ENCODE measurements at places on chromosomes 2 and 18. TPM values are rescaled to one million over a fixed set of nuclear protein-coding genes. Genes with fewer than 3 reads are reported as not detected.
A peak's percentile ranks its signal among the peaks of the same experiment; 100 is the strongest.

- no peak overlapping the region for H3K4me3 ChIP-seq
- DNase-seq: no peak
- H3K27ac ChIP-seq: no peak overlapping the region
- H3K27me3 ChIP-seq: no peaks in the 10 kb centered on the region
- no peaks in the 10 kb centered on the region for H3K36me3 ChIP-seq
These were observed 246.0 kb upstream of the KCNJ3 start for GRCh38 chr2:154452471-154452870.

- H3K27ac ChIP-seq: no peak overlapping the region
- H3K4me1 ChIP-seq: no peaks in the 10 kb centered on the region
- no peak for DNase-seq
- no peaks in the 10 kb centered on the region for H3K36me3 ChIP-seq
- H3K27me3 ChIP-seq: no peaks in the 10 kb centered on the region
These were observed 344.3 kb upstream of the KYNU start for GRCh38 chr2:142533177-142533576.

DNA sequence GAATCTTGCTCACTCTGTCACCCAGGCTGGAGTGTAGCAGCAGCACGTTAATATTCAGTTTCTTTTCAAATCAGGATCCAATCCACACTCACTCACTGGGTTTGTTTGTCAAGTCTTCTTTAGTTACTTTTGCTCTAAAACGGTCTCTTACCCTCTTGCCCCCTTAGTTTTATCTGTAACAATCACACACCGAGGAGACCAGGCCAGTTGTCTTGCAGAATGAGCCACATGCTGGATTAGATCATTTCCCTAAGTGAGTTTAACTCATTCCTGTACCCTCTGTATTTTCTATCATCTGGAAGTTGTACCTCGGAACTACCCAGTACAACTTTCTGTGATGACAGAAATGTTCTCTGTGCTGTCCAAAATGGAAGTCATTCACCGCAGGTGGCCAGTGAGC lies 20.7 kb upstream of the TOGARAM2 start:
- no peak for DNase-seq
- H3K4me3 ChIP-seq: no peak overlapping the region
- H3K27me3 ChIP-seq: no peaks in the 10 kb centered on the region
- H3K27ac ChIP-seq: no peak overlapping the region
- no peaks in the 10 kb centered on the region for H3K36me3 ChIP-seq

IL18R1 gene
- 1.1 TPM for total RNA-seq

DNA sequence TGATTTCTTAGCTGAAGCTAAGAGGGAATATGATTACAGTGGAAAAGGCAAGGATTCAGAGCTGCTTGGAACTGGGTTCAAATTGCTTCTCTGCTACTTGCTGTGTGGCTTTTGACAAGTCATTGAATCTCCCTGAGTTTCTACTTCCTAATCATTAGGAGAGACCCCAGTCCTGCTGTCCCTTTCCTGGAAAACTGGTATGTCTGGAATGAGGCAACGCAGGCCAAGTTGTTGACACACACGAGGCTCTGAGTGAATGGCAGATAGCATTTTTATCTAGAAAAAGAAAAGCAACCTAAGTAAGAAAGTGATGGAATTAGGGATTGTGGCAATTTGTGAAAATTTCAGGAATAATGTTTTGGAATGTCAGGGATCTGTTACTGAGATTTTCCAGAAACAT lies 123.6 kb downstream of the LPIN1 start:
- no peak overlapping the region for H3K27ac ChIP-seq
- no peak for DNase-seq
- H3K27me3 ChIP-seq: no peaks in the 10 kb centered on the region
- H3K36me3 ChIP-seq: no peaks in the 10 kb centered on the region
- peaks cover 7% of the 10 kb centered on the region for H3K4me1 ChIP-seq
- no peak overlapping the region for H3K4me3 ChIP-seq

- no peaks in the 10 kb centered on the region for H3K36me3 ChIP-seq
- DNase-seq: no peak
- H3K27ac ChIP-seq: peak overlapping the region; percentile 73
- no peak overlapping the region for H3K4me3 ChIP-seq
These were observed 282.6 kb upstream of the FN1 start for GRCh38 chr2:215718436-215718835.

- H3K27ac ChIP-seq: no peak overlapping the region
- H3K36me3 ChIP-seq: no peaks in the 10 kb centered on the region
- no peaks in the 10 kb centered on the region for H3K27me3 ChIP-seq
- DNase-seq: no peak
- no peaks in the 10 kb centered on the region for H3K4me1 ChIP-seq
These were observed 319.9 kb downstream of the NBAS start for GRCh38 chr2:15241201-15241600.

CRYBA2 gene
- not detected for total RNA-seq

GRCh38 chr2:234953116-234954031 lies 1.6 kb downstream of the SH3BP4 start:
- no peaks in the 10 kb centered on the region for H3K36me3 ChIP-seq
- peak; percentile 53 for DNase-seq
- no peaks in the 10 kb centered on the region for H3K27me3 ChIP-seq
- H3K27ac ChIP-seq: peak overlapping the region; percentile 83
- H3K4me1 ChIP-seq: no peaks in the 10 kb centered on the region

CCDC148 gene
- total RNA-seq: 0.83 TPM

DNA sequence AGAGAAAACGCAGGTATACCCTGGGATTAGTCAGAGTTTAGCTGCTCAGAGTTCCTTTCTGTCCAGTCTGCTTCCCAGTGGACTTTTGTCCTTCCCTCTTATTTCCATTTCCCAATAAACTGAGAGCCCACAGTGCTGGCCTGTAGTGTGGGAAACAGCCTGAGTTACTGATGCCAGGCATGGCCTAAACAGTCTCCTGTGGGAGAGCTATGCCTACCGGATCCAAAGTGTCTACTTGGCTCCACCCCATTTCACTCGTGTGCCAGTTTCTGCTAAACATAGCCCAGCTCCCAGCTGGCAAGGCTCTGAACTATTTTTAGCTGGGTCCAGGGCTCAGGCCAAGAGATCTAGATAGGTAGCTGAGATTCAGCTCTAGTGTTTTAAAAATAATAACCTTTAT lies 15.6 kb upstream of the PPP1CB start:
- DNase-seq: peak; percentile 94
- no peak overlapping the region for H3K4me3 ChIP-seq
- peaks cover 14% of the 10 kb centered on the region for H3K4me1 ChIP-seq
- peak overlapping the region; percentile 76 for H3K27ac ChIP-seq
- no peaks in the 10 kb centered on the region for H3K36me3 ChIP-seq
- H3K27me3 ChIP-seq: no peaks in the 10 kb centered on the region

DNA sequence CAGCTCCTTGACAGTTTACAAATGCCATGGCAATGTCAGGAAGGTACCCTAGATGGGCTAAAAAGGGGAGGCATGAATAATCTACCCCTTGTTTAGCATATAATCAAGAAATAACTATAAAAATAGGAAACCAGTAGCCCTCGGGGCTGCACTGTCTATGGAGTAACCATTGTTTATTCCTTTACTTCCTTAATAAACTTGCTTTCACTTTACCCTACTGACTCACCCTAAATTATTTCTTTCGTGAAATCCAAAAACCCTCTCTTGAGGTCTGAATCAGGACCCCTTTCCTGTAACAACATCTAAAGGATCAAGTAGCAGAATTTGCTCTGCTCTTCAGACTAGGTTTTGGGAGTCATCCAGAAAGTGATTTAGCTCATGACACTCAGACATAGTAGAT lies 43.7 kb downstream of the CD8B2 start:
- H3K36me3 ChIP-seq: no peaks in the 10 kb centered on the region
- H3K4me3 ChIP-seq: no peak overlapping the region
- DNase-seq: no peak
- H3K4me1 ChIP-seq: no peaks in the 10 kb centered on the region
- no peaks in the 10 kb centered on the region for H3K27me3 ChIP-seq
- no peak overlapping the region for H3K27ac ChIP-seq
